NCI-H187 treated with DMSO at 0.1 percent for 48 hours (cell line): ENCODE measurements at places on chromosomes 6 and 20.
A peak's percentile ranks its signal among the peaks of the same experiment; 100 is the strongest.

DNA sequence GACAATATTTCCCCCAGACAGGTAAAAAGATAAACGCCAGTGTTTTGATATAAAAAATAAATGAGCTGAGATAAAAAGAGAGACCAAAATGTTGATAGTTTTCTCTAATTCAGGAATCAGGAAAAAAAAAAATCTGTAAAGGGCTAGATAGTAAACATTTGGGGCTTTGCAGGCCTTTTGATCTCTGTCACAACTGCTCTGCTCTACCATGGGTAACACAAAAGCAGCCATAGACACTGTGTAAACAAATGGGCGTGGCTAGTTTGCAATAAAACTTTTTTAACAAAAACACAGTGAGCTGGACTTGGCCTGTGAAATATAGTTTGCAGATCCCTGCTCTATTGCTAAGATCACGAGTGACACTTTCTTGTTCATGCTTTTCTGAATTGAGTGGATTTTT is 219.1 kb upstream of the STXBP5 start:
- no peak for DNase-seq

DNA sequence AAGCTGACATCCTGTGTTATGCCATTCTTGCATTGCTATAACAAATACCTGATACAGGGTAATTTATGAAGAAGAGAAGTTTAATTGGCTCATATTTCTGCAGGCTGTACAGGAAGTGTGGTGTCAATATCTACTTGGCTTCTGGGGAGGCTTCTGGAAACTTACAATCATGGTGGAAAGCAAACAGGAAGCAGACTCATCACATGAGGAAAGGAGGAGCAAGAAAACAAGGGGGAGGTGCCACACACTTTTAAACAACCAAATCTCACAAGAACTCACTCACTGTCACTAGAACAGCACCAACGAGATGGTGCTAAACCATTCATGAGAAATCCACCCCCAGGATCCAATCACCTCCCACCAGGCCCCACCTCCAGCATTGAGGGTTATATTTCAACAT is 143.1 kb upstream of the GGTLC1 start:
- no peak for DNase-seq

DNA sequence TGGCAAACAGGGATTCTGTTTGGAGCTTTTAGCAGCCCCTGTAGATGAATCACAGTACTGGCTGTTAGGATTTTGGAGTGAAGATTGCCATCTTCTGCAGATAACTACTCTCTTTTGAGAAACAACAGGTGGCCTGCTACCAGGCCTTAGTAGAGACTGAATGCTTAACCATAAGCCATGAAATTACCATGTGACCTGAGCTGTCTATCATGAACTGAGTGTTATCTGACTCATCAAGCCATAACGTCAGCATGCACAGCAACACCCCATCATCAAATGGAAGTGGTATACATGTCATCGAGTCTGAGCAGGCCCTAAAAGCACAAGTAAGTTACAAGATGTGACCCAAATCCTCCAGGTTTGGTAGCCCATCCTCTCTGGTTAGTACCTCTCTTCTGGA is 132.6 kb downstream of the GPR63 start:
- DNase-seq, result no peak

- DNase-seq, result no peak
Measured at GRCh38 chr6:34549026-34549803, 6.9 kb downstream of the SPDEF start.

GRCh38 chr6:33174784-33175183 is 17.5 kb downstream of the COL11A2 start:
- DNase-seq, result no peak

DNA sequence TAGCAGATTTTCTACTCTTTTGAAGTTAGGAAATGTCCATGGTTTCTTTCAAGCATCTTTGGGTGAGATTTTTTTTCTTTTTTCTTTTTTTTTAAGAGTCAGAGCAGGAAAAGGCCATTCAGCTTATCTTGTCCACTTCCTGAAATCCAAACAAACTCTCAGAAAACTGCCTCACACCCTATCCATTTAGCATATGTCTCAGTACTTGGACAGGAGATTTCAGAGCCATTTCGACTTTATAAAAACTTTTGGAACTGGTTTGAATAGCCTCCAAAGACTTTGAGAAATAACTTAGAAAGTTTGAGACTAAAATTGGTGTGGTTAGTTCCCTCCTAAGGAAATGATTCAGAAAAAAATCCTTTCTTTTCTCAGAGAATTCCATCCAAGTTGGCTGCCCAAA is 125.1 kb downstream of the MYLK4 start:
- no peak for DNase-seq

DNA sequence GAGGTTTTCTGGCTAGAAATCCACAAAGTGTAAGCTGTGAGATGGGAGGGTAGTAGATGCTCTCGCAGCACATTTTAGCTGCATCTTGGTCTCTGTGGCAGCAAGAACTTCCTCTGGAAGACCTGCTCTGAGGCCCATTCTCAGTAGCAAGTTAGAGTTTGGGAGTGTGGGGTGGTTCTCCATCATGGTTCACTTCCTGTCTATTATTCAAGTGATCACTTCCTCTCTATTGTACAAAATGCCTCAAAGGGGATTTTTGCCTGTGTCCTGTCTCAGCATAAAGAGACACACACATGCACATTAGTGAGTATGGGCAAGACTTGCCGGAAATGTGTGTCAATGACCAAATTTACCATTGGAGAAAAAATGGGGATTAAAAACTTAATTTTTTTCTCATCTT is 42.5 kb downstream of the LYRM2 start:
- DNase-seq, result no peak

GRCh38 chr6:97456070-97456469 is 173.1 kb upstream of the MMS22L start:
- no peak for DNase-seq

DNA sequence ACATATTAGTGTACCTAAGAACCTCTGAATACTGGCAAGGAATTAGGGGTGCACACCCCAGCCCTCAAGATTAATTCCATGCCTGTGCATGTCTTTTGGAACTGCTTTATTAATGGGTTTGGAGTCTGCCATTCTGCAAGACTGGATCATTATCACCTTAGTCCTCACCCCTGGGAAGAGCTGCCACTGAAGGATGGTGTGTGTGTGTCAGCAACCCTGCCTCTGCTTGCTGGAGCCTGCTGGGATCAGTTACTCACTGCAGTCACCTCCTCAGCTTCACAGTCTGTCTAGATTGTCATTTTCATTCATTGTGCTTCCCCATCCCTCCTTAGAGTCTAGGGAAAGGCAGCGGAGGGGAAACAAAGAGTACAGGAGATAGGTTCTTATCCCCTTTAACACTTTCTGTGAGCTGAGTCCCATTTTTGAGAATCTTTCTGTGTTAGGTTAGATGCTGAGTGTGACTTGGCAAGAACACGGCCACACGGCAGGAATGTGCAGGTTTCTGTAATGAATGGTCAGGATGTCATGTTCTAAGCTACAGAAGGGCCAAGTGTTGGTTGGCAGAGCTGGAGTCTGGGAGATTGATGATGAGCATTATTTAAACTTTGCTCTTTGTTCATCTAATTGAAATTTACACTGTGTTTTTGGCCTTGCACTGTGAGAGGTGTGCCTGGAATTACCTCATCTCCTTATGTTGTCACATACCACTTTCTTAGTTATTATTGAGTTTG is 21.1 kb downstream of the GHRH start:
- no peak for DNase-seq

DNA sequence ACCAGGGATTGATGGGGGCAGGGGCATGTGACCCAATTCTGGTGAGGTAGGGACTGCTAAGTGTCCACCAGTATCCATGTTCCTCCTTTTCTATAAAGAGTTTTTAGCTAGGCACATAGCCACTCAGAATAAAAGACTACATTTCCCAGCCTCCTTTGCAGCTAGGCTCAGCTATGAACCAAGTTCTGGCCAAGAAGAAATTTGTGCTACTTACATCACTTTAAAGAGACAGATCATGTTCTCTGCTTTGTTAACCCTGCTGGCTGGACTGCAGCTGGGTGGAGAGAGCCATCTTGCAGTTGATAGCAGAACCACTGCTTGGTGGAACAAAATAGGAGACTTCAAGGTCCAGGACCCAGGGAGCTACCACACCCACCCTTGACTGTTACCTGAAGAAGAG is 5.3 kb upstream of the CCM2L start:
- DNase-seq, result no peak

DNA sequence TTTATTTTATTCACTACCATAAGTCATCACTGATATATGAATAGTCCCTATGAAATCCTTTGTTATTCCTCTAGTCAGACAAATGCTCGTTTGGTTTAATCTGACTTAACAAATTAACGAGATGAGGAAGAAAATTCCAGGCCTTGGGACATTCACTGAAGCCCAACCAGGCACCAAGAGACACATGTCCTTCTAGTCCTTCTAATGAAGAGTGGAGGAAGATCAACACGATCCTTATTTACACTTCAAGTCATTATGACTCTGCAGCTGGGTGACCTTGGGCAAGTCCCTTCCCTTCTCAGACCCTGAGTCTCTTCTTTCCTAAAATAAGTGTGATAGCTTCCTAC is 117.5 kb downstream of the CEBPB start:
- no peak for DNase-seq

- DNase-seq, result no peak
Measured at GRCh38 chr6:158417760-158418098, 105.5 kb downstream of the TULP4 start.

GRCh38 chr6:45896783-45897441 is 118.7 kb downstream of the CLIC5 start:
- DNase-seq, result no peak

- no peak for DNase-seq
Measured at GRCh38 chr20:59752101-59752586, 147.8 kb downstream of the PHACTR3 start.

GRCh38 chr6:21885532-21886114 is 292.1 kb downstream of the SOX4 start:
- no peak for DNase-seq

GRCh38 chr6:144265390-144265789 is 19.7 kb upstream of the UTRN start:
- DNase-seq, result no peak

DNA sequence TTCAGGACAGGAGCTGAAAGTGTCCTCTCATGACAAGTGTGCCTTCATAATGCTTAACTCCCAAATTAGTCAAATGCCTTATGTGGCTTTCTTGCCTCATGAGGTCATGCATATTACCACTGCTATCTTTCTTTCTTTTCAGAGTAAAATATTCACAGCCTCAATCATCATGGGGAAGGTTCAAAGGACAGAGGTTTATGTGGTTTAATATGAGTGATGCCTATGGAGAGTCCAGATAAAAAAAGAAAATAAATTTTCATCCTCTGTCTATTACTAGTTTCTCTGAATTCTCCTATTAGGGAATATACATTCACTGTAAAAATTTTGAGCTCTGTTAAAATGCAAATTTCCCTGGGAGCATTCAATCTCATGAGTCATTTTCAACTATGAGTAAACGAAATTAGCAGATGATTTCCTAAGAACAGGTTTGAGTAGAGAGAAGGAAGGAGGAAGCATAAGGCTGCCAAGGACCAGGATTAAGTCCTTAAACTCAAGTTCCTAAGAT is 396.9 kb upstream of the ADGRB3 start:
- DNase-seq, result no peak

DNA sequence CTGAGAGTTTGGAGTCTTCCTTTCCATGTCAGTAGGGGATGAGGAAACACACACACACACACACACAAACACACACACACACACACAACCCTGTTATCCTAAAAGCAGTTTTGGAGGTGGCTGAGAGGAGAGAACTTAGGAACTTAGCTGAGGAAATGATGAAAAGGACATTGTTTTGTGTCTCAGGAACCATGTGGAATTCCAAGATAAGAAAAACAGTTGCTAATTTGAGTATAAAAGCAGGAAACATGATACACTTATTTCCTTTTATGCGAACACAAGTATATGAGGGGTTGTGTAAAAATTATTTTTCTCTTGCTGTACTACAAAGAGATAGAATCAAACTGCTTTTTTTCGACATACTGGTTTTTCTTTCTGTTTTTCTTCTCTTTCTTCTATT is at the start of gene MYCT1:
Gene MYCT1 (plus strand): TSS at position 264 of the 400 bp plus-strand sequence. CDS start 6 bp downstream, at position 270.
- no peak for DNase-seq

DNA sequence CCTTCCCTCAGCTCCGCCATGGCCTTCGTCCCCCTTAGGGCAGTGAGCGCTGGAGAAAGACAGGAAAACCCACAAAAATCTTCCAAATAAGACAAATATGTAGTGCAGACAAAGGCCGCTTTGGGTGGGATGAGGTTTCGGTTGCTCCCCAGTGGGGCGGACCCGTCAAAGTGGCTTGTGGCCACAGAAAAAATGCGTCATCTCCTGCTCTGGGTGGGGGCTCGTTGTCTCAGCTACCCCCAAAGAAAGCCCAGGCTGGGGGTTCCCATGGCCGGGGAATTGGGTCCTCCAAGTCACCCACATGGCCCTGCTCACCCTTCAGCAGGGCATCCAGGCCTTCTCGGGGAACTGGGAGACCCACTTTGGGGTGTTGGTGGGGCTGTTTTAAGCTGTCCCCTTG is 21.9 kb upstream of the SCUBE3 start:
- DNase-seq, result no peak

DNA sequence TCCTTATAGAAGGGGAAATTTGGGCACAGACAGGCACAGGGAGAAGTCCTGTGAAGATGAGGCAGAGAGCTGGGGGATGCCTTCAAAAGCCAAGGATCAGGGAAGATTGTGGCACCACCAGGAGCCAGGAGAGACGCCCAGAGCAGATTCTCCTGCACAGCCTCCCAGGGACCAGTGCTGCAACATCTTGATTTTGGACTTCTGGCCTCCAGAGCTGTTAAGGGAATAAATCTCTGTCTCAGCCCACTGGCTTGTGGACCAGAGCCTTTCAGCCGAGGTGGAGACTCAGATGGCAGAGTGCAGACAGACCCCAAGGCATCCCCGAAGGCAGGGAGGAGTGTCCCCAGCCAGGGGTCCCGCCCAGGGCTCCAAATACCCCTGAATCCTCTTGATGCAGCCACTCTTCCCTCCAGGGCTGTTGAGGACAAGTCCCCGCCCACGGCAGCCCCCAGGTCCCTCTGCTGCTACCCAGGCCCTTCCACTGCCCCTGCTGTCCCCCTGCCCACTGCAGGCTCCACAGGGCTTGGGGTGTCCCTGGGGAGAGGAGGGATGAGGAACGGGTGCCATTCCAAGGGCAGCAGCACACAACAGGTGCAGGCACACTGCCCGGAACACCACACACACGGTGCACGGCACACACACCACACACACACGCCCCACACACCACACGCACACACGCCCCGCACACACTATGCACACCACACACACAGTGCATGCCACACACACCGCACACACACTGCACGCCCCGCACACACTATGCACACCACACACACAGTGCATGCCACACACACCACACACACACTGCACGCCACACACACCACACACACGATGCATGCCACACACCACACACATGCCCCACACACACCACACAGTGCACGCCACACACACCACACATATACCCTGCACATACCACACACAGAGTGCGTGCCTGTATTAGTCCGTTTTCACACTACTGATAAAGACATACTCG is 311.4 kb downstream of the TAF4 start:
- DNase-seq, result no peak

GRCh38 chr20:51382986-51383821 is 159.3 kb downstream of the NFATC2 start:
- DNase-seq, result peak; percentile 94

DNA sequence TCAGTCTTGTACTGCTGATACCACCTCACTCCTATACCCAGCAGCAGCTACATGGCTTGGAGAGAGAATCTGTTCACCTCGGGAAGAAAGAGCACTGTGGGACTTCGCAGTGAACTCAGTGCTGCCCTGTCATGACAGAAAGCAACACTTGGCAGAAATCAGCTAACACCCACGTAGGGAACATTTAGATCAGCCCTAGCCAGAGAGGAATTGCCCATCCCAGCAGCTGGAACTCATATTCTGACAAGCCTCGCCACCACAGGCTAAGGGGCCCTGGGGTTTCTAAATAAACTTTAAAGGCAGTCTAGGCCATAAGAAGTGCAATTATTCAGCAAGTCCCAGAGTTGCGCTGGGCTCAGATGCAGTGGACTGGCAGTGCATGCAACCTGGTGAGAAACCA is 1266.8 kb downstream of the GRIK2 start:
- no peak for DNase-seq
